ENCODE measurements at places on chromosomes 3 and 15.
A peak's percentile ranks its signal among the peaks of the same experiment; 100 is the strongest.

GRCh38 chr3:159258934-159259333 is 457.1 kb downstream of the MFSD1 start:
- no peak for DNase-seq

GRCh38 chr3:123724306-123724705 is 139.5 kb upstream of the HACD2 start:
- no peak for DNase-seq

GRCh38 chr3:60461267-60461666 is 790.0 kb downstream of the FHIT start:
- DNase-seq = no peak

GRCh38 chr3:3353153-3353552 is 173.7 kb upstream of the CRBN start:
- DNase-seq = no peak

DNA sequence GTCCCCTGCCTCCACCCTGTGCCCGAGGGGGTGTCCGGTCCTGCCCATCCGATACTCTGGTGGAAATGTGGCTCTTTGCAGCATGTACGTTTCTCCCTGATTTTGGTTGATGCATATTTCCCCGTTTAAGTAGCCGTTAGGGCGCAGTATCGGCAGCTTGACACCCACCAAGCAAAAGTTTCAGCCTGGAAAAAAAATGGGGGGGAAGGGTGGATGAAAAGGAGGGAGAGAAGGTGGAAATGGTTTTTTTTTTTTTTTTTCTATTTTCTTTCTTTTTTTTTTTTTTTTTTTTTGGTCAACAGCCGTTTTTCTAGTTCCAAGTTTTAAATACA is 1.3 kb downstream of the RAP2B start:
- DNase-seq = no peak

- no peak for DNase-seq
Observed at GRCh38 chr15:31016446-31016915, 25.1 kb upstream of the MTMR10 start.

DNA sequence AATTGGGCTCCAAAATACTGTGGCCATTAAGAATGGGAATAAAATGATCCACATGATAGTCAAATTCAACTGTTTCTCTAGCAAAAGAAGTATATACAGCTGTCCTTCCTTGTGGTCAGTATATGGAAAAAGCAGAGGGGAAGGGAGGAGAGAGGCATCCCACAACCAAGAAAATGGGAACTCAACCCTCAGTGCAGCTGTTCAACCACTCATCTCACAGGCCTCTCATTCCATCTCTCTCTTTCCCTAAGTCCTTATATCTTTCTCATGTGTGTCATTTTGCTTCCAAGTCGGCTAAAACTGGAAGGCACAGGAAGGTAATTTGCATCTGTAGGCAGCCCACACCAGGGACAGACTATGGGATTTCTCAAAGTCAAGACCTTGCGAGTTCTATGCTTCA is 27.5 kb downstream of the AVEN start:
- DNase-seq = no peak

- DNase-seq = no peak
Observed at GRCh38 chr3:43537225-43537624, 84.6 kb downstream of the ANO10 start.

- no peak for DNase-seq
Observed at GRCh38 chr3:58287354-58287753, 18.7 kb upstream of the RPP14 start.

GRCh38 chr3:187733371-187733770 is 11.9 kb downstream of the BCL6 start:
- DNase-seq = no peak

DNA sequence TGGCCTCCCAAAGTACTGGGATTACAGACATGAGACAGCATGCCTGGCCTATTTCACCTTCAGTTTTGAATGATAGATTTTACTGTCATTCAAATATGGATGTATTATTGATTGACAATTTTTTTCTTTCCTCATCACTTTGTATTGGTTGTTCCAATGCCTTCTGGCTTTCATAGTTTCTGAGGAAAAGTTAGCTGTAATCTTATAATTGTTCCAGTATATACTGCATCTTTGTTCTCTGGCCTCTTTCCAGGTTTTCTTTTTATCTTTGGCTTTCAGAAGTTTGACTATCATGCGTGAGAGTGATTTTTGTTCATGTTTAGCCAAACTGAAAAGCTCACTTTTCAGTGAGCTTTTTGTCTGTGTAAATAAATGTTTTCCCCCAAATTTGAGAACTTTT is 157.1 kb downstream of the RSRC1 start:
- no peak for DNase-seq

- DNase-seq = no peak
Observed at GRCh38 chr15:40932649-40933516, 3.7 kb downstream of the DLL4 start.

- no peak for DNase-seq
Observed at GRCh38 chr15:99359769-99360168, 108.5 kb downstream of the LRRC28 start.

- no peak for DNase-seq
Observed at GRCh38 chr3:27686642-27687041, 35.5 kb downstream of the EOMES start.

GRCh38 chr3:58776231-58776630 is 109.7 kb upstream of the FAM3D start:
- DNase-seq = no peak

DNA sequence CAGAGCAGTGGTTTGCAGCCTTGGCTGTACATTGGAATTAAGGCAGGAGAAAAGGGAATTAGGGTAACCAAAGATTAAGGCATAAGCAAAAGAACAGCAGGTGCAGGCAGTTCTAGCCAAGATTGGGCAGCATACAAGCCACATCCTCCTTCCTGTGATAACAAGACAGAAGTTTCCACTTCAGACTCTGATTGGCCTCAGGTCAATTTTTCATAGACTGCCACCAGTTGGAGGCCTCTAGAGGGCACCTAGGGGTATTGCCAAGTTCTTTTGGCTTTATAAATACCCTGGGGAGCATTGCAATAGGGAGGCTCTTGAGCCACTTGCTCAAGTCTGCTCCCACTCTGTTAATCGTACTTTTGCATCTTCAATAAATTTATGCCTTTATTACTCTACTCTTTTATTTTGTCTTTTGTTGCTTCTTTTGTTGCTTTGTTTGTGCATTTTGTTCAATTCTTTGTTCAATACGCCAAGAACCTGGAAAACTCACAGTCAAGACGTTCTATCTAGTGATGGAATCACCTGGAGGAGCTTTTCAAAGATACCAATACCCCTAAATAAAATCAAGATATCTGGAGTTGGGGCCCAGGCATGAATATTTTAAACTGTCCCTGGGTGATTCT is 32.2 kb upstream of the FMN1 start:
- peak; percentile 57 for DNase-seq

- no peak for DNase-seq
Observed at GRCh38 chr15:93983526-93983925, 247.8 kb upstream of the MCTP2 start.

- no peak for DNase-seq
Observed at GRCh38 chr3:8816106-8816505, 46.7 kb upstream of the OXTR start.

GRCh38 chr3:85706130-85706529 is 747.3 kb downstream of the CADM2 start:
- no peak for DNase-seq

GRCh38 chr15:67118808-67119207 is 53.4 kb downstream of the SMAD3 start:
- no peak for DNase-seq

DNA sequence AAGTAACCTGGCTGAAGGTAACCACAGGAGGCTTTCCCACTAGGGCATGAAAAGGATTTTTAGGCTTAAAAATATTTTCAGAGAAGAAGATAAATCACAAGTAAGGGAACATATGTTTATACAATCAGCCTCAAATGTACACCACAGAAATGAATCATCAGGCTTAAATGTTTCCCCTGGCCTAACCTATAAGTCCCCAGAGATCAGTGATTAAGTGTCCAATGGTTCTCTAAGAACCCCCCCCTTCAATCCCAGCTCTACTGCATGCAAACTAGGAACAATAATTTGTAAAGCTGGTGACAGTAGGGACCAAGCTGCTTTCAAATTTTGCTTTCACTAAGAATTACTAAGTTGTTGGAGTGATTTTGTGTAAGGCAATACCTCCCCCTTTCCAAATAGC is 431.6 kb upstream of the LMCD1 start:
- no peak for DNase-seq

GRCh38 chr3:53350652-53351051 is 3.3 kb upstream of the DCP1A start:
- no peak for DNase-seq

- no peak for DNase-seq
Observed at GRCh38 chr3:181932039-181932438, 220.3 kb downstream of the SOX2 start.

DNA sequence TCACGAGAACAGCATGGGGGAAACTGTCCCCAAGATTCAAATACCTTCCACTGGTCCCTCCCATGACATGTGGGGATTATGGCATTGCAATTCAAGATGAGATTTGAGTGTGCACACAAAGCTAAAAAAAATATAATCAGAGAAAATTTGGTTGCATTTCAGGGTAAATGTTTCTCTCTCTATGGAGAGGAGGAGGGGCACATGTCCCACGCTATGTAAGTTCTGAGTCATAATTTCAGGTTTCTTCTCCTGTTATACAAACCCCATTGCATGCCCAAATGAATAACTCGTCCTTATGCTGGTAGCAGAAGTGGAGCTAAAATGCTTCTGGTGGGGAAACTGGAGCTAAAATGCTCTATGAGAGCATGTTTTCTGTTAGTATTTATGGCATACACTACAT is 209.7 kb upstream of the DCBLD2 start:
- DNase-seq = no peak

GRCh38 chr15:62122249-62122648 is 42.8 kb downstream of the C2CD4B start:
- DNase-seq = no peak

GRCh38 chr3:180063783-180064182 is 27.0 kb upstream of the PEX5L start:
- no peak for DNase-seq

- DNase-seq = no peak
Observed at GRCh38 chr3:168116279-168116678, 20.6 kb upstream of the GOLIM4 start.

- no peak for DNase-seq
Observed at GRCh38 chr3:67327582-67327981, 326.8 kb downstream of the SUCLG2 start.

DNA sequence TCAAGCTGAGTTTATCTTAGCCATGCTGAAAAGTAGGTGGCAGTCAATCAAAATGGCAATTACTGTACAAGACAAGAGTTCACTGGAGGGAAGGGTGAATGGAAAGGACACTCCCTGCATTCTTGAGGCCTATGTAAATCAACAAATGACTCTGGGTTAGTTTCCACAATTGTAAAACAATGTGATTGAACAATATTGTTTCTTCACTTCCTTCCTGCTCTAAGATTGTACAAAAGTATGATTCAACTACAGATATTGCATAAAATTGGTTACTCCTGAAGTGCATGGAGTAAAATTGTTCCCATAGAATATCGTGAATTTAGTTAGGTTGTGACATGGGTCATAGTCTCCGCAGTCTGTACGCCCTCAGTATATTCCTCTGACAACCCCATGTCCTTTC is 277.6 kb downstream of the LPP start:
- no peak for DNase-seq

- no peak for DNase-seq
Observed at GRCh38 chr3:128725547-128726022, 398 bp upstream of the RAB7A start.

DNA sequence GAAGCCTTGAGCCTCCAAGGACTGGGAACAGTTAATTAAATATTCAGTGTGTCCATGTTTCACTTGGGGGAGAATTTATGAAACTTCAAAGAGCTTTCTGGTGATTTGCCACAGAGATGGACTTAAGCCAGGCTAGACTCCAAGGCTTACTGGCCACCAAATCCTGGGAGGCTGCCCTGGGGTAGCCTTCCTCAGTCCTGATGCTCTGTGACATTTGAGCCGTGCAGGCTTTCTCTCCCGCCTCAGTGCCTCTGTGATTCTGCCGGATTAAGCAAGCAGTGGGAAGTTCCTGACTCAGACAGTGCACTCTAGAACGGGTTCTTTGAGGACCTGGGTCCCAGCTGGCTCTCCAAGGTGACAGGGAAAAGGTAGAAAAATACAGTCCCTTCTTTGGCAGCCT is 314.7 kb upstream of the ICE2 start:
- no peak for DNase-seq

- no peak for DNase-seq
Observed at GRCh38 chr3:157067114-157067513, 92.8 kb downstream of the CCNL1 start.

DNA sequence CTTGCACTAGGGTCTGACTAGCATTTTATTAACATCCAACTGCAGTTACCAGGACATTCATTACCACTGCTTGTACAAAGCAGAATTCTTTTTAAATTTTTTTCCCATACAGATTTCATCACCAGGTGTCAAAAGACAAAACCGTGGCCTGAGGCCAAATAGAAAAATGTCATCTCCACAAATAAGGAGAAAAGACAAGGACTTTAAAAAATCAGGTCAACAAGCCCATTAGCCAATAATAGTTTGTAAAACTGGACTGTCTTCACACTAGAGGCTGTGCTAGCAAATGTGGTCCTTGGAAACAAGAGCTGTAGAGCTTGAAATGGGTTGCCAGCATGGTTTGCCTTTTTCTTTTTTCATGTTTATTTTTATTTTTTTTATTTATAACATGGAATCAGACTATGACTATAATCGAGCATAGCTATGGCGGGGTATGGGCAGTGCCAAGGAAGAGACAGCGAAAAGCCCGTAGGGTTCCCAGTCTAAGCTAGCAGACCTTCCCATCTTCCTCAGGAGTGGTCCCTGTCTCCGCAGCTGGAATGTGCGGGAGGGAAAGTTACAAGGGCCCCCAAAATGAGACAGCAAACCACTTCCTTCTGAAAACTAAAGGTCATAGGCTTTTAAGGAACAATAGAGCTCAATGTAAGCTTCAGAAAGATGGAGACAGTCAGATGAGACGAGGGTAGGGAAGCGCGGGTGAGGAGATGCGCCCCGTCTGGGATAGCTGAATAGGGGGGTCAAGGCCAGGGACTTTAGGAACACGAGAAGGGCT is 1.5 kb downstream of the PTPN9 start:
- no peak for DNase-seq

DNA sequence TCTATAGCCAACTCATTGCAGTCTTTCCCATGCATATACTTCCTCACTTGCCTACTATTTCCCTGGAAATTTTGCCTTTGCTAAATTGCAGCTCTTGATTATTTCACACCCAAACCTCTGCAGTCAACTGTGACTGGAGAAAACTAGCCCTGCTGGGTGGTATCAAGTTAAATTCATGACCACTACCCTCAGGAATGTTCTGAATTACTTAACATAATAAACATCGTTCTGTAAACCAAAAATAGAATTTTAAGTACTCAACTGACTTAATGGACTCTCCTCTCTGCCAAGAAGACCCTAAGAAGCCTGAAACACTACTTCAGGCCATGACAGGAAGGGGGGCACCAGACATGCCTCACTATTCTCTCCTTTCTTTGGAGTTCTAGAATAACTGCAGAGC is 1278.0 kb upstream of the GBE1 start:
- DNase-seq = no peak

All from stimulated activated CD4-positive, alpha-beta T cell treated with anti-CD3 and anti-CD28 coated beads, TNF-alpha, amount 100 ng/mL, for 4 hours (primary cell).